ENCODE measurements at places on chromosomes 16 and 17.
A peak's percentile ranks its signal among the peaks of the same experiment; 100 is the strongest.

- DNase-seq = no peak
Observed at GRCh38 chr16:57947261-57947660, 23.7 kb downstream of the CNGB1 start.

GRCh38 chr16:15765880-15766279 is 90.9 kb downstream of the MYH11 start:
- no peak for DNase-seq

GRCh38 chr16:10983159-10983558 is 38.8 kb downstream of the CLEC16A start:
- no peak for DNase-seq

DNA sequence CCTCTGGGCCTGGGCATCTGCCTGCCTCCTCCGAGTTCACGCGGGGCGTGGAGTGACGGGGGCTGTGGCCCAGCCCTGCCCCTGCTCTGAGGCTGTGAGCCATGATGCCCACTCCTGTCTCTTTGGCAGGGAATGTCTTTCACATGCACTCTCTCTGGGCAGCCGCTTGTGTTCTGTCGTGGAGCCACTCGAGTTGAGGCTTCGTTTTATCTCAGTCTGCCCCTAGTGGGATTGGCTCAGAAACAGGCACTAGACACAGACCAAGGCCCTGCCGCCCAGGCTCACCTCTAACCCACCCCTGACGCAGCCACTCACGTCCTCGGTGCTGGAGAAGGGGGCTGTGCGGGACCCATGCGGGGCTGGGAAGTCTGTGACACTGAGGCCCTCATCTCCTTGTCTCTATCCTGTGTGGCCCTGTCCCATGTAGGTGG is 67.5 kb upstream of the KCTD5 start:
- DNase-seq = peak; percentile 77

GRCh38 chr16:90018652-90019542 is at the start of gene DBNDD1:
Gene DBNDD1, minus strand, starts transcription at chr16:90019456. Its CDS starts 115 bp downstream, at chr16:90019341.
- no peak for DNase-seq

DNA sequence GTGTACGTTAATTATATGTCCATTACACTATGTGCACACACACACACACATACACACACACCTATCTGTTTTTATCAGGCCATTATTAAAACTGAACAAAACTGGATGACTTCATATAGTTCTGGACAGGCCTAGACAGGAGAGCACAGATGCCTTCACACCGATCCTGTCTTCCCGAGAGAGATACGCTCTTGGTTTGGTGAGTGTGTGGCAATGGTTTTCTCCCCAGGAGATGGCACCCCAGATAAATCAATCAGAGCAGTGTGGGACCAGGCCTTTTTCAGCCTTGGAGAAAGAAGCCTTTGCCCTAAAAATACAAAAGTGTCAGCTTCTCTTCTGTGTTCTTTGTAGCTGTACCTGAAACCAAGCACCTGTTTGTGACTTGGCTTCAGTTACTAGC is 83.7 kb downstream of the CPPED1 start:
- DNase-seq = no peak

DNA sequence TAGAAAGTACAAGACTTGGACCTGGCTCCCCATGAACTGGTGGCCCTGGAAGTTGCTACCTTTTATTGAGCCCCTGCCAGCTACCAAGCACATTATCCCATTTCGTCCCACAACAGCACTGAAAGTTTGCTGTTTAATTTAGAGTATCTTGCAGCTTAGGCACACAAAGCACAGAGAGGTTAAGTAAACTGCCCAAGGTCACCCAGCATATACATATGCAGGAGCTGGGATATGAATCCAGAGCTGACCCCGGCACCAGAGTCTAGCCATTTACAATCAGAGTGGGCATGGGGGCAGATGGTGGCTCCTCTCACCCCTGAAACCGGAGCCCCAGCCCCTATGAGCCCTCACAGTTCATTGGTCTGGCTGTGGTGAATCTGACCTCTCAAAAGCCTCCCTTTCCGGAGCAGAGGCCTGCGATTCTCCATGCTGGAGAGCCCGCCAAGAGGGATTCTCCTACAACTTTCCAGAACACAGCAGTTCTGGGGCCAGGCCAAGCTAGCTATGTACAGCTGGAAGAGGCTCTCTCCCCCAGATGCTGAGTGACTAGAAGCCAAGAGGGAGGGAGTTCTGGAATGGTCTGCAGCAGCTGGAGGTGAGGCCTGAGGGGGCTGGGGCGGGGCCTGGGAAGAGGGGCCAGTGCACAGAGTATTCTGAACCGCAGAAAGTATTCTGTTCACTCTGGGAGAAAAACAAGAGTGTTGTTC is 58.3 kb downstream of the SREBF1 start:
- no peak for DNase-seq

DNA sequence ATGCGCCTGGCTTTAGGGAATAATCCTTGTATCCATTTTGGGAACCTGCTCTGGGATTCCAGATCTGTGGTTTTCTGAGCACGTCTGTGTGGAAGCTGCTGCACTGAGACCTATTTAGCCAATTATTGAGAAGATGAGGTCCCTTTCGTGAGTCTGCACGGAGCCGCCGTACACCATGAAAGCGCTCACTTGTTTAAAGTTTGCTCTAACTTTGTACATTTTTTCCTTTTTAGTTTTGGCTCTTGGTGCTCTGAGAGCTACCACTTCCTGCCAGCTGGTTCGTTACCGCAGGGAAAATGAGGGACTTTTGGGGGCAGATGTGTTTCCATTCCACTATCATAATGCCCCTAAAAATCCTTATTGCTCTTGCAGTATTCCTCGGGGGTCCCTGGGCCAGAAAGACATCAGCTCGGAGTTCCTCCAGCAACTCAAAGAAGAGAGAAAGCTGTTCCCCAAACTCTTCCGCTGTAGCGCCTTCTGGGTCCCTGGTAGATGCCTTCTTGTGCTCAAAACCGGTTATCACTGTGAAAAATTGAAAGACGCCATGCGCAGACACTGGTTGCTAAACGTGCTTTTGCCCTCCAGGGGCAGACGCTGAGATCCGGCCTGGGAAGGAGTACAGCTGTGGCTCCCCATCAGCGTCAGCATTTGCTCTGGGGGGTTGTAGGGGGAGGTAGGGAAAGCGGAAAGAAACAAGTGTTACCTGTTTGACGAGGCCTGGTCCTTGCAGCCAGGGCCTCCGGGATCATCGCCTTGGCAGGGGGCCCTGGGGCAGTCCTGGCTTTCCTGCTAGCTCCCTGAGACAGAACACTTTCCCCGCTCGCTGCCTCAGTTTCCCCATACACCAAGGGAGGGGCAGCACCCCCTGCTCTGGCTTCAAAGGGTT is 238.1 kb downstream of the MRTFB start:
- DNase-seq = no peak

DNA sequence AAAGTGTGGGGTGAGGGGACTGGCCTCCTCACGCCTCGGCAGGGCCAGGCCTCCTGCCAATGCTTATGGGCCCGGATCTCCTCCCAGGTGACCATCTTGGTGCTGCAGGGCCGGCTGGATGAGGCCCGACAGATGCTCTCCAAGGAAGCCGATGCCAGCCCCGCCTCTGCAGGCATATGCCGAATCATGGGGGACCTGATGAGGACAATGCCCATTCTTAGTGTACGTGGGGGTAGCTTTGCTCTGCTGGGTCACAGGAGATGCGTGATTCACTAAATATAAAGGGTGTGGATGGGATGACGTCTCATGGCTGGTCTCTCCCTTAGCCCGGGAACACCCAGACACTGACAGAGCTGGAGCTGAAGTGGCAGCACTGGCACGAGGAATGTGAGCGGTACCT is 19.5 kb downstream of the NUP85 start:
- no peak for DNase-seq

- DNase-seq = no peak
Observed at GRCh38 chr16:11916524-11917285, 949 bp upstream of the GSPT1 start.

- no peak for DNase-seq
Observed at GRCh38 chr16:29877266-29877961, 14.4 kb upstream of the CDIPT start.

DNA sequence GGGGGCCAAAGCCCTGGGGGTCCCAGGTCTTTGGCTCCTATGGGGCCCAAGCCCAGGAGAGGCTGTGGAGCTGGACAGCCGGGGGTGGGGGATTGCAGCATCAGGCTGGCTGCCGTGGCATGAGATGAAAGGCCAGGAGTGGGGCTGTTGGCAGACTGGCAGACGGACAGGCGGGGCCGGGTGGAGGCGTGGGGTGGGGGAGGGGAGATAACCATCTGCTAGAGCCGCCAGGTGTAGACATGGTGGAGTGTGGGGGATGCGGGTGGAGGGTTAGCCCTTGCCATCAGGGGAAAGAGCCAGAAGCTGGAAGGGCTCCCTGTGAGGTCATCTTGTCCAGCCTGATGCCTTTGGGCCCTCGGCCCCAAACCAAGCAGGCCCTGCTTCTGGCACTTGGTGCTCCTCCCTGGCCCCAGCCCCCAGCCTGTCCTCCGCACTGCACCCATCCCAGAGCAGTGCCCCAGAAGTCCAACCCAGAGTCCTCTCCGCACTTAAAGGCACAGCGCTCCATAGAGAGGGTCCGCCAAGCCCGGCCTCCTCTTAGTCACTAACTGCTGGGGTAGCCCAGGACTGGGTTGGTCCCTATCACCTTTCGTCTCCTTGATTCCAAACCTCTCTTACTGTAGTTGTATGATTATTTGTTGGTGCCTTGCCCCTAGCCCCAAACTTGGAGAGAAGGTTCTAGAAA is 33.3 kb upstream of the DLX4 start:
- no peak for DNase-seq

- no peak for DNase-seq
Observed at GRCh38 chr17:77527409-77527808, 386.6 kb downstream of the SEC14L1 start.

DNA sequence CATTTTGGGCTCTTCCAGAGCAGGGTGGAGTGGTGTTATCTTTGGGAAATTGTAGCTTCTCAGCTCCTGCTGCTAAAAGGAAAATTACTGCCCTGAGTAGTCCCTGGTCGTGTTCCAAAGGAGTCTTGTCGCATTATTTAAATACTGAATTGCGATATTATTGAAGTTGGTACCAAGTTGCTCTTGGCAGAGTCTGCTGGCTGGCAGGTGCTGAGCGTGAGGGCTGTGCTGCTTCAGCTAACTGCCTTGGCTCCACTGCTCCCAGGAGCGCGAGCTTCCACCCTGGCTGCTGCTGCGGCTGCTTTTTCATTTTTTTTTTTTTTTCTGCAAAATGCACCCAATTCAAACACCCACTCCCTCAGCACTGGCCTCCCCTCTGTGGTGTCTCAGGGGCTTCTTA is 289.8 kb downstream of the MAF start:
- DNase-seq = no peak

GRCh38 chr17:55513885-55514590 is 2.8 kb upstream of the SMIM36 start:
- peak; percentile 75 for DNase-seq

GRCh38 chr16:4700997-4701743 is 7.8 kb downstream of the NUDT16L1 start:
- no peak for DNase-seq

DNA sequence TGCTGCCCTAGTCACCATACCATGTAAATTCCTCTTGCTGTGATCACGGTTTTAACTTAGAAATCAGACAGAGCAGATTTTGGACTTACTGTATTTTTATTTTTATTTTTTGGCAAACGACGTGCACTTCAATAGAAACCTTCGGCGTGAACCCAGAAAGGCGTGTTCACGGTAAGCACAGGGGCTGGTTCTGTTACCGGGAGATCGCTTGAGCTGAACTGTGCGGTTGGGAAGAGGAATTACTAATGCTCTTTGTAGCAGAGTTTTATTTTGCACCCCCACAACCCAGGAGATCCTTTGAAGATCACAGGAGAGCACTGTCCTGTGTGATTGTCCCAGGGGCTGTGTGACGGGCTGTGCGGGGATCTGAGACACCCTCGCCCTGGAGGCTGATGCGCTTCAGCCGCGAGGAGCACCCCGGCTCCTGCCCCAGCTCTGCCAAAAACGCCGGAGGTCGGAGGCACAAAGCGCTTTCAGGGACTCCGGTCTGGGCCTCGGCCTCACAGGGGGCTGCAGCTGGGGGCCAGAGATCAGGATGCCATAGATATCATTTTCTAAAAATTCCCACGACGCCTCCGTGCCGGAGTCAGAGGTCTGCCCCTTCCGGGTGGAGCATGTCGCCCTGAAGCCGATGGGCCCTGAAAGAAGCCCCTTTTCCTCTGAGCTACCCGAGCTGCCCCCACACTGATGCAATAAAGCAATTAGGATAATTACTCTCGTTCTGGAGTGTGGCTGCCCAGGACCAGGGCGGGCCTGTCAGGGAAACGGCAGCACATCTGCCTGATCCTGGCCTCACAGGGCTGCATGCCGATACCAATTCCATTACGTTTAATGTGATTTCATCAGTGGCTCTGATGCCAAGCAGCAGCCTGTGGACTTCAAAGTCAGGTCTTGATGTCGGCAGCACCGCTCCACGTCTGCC is 71.8 kb downstream of the LMF1 start:
- DNase-seq = no peak

DNA sequence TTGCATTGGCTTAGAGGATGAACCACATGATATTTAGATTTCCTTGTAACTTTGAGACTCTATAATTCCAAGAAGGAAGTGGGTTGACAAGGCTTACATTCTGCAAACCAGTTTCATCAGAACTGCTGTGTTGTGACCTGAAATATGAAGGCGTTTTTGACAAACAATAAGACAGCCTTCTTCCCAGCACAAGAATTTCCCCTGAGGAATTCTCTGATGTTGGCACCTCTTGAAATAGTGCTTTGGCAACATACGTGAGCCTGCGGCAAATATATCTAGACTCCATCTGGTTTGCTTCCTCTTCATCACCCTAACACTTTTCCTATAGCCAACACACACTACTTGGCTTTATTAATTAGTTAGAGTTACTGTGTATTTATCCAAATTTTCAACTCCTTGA is 585.5 kb upstream of the SOX9 start:
- no peak for DNase-seq

- DNase-seq = no peak
Observed at GRCh38 chr17:28938552-28938951, 12.8 kb downstream of the PHF12 start.

- peak; percentile 59 for DNase-seq
Observed at GRCh38 chr16:27429330-27429871, 27.4 kb downstream of the IL21R start.

DNA sequence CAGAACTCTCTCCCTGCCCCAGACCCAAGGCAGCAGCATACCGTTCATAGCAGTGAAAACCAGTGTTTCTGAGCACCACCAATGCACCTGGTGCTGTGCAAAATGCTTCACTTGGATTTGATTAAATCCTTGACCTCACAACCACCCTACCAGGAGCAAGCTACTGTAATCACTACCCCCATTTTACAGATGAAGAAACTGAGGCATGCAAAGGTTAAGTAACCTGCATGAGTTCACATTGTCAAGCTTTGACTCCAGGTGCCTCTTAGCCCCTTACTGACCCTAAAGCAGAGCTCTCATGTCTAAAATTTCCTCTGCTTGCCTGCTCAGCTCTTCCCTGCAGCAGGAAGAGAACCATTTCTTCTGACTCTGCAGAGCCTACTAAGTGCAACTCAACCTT is 34.2 kb upstream of the GOSR2 start:
- DNase-seq = no peak

DNA sequence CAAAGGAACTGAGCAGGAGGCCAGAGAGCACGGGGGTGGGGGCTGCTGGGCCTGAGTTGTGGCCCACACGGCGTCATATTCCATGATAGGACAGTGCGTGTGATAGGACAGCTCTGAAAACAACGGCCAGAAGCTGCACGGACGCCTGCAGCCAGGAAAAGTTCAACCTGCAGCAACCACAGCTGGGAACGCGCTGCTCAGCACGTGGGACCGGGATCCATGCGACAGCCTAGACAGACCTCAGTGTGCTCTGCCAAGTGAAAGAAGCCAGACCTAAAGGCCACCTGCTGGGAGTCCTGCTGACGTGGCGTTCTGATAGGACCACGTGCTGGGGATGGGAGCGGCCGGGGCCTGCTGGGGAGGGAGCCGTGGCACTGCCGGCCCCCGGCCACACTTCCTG is 21.6 kb downstream of the CTU2 start:
- DNase-seq = no peak

Data from lower leg skin (tissue), 4 donors.